HL-60 (cell line): ENCODE measurements at places on chromosomes 7 and 10.

DNA sequence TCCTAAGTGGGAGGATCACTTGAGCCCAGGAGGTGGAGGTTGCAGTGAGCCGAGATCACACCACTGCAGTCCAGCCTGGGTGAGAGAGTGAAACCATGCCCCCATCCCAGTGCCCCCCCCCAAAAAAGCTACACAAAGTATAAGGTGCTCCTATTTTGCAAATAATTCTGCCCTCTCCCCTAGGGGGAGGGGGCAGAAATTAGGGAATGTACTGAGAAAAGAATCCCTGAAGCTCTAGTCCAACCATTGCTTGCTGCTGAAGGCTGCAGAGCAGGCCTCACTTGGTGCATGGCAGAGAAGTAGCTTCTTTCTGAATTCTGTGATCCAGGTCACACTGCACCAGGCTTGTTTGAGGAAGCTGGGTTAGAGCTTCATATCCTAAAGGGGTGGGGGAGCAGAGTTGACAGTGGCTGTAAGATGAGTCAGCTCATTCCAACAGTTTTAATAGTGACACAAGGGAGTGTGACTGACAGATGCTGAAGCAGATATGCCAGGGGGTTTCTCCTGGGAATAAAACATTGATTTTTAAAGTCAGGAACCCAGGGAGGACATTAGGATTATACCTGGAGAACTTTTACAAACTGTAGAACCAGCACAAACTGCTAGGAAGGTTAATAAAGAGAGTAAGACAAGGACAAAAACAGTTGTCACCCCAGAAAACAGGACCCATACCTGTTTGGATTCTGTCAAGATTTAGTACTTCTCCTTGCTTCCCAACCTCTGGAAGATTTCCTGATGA lies 32.8 kb upstream of the STRIP2 start:
- DNase-seq: peak; percentile 46

- no peak for DNase-seq
These were observed 262.1 kb downstream of the CREB5 start for GRCh38 chr7:28674359-28674782.

- no peak for DNase-seq
These were observed 40.5 kb upstream of the WASL start for GRCh38 chr7:123789206-123789784.

- DNase-seq: no peak
These were observed 56.5 kb downstream of the PWWP2B start for GRCh38 chr10:132453470-132453861.

- no peak for DNase-seq
These were observed 335.4 kb downstream of the PARD3 start for GRCh38 chr10:34479520-34480179.

DNA sequence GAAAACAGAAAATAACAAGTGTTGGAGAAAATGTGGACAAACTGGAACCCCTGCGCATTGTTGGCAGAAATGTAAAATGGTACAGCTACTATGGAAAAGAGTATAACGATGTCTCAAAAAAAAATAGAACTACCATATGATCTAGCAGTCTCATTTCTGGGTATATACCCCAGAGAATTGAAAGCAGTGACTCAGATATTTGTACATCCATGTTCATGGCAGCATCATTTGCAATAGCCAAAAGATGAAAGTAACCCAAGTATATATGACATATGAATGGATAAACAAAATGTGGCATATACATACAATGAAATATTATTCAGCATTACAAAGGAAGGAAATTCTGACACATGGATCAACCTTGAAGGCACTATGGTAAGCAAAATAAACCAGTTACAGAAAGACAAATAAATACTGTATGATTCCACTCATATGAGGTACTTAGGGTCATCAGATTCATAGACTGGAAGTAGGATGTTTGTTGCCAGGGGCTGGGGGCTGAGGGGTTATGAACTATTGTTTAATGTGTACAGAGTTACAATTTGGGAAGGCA lies 4.9 kb downstream of the NRCAM start:
- DNase-seq: no peak

GRCh38 chr7:77985974-77986339 lies 187.4 kb downstream of the PHTF2 start:
- DNase-seq: no peak

- no peak for DNase-seq
These were observed 85.3 kb upstream of the RET start for GRCh38 chr10:42991442-42992098.

GRCh38 chr10:22784668-22785067 lies 70.3 kb upstream of the PIP4K2A start:
- DNase-seq: no peak

DNA sequence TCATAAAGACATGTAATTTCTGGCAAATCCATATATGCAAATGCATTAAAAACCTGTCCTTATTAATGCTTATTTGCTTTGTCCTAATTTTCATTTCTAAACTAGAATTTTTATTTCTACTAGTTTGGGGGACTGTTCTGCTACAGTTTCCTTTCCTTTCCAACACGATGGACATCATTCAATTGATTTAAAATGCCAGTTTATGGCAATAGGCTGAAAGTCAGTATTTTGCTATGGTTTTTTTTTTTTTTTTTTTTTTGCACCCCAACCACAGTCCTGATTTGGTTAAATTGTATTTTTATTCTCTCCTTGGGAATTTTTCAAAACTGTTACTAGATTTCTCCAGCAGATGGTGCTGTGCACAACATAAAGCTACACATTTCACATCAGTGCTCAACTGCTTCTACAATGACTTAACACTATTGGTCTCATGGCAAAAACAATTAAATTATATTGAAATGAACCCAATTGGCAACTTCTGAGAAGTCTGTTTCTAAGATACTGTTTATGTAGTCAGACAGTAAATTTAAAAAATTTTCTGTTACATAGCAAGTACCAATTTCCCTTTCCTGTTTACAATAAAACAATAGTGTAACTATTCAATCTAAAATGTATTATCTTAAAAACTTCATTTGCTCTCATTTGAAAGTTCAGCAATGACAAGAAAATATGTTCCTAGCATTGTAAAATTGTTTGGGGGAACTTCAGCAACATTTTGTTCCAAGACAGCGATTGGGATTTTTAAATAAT lies 193.8 kb upstream of the CCDC6 start:
- DNase-seq: no peak

GRCh38 chr10:8803992-8804391 lies 749.5 kb downstream of the GATA3 start:
- DNase-seq: no peak

GRCh38 chr7:105649727-105650381 lies 68.6 kb upstream of the EFCAB10 start:
- DNase-seq: no peak

DNA sequence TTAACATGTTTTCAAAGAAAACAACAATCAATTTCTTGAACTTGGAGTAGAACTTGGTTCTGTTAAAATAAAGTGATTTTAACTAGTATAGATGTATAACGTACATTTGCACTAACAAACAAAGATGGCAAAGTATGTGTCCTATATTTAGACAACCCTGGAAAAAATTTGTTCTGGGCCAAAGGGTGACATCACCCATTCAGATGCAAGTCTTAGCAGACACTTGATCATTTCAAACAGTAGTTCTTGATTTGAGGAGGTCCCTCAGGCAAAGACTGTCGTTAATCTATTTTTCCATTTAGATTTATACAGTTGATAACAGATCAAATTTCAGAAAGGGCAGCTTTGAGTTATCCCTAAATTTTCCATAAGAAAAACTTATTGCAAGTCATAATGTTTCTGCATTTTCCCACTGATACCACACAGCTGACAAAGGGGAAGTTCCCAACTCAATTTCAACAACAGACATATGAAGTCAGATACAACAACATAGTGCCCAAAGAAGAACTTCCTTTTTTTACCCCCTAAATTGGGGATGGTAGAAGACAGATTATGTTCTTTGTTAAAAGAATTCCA lies 5.2 kb downstream of the NMT2 start:
- peak; percentile 15 for DNase-seq

DNA sequence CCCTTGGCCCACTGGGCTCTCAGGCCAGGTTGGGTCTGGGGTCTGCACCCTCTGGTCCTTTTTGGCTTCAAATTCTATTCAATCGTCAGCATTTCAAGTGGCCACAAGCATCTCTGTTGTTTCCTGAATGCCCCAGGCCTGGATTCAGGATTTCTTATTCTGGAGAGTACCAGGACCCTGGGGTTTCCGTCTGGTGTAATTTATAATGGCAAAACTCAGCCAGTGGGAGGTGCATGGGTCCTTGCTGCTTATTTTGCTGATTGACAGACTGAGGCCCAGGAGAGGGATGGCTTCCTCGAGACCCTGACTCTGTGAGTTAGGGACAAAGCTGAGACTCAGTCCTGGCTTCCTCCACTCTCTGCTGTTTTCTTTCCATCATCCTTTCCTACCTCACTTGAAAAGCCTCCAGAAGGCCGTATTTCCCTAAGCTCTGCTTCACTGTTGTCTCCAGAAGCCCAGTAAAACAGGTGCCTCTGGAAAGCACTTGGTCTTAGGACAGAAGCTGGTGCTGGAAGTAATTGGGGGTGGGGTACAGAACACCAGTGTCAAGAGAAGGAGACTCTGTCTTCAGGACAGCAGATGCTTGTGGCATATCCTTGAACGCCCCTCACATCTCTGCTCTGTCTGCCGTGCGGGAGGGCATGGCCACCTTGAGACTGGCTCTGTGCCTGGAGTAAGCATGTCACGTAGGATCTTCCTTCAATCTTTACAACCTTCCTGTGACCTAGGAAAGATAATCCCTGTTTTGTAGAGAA lies 39.4 kb upstream of the SH2D4B start:
- DNase-seq: no peak

GRCh38 chr7:99248391-99249095 lies 24.1 kb upstream of the MYH16 start:
- peak; percentile 67 for DNase-seq

- no peak for DNase-seq
These were observed 4.8 kb downstream of the UCN3 start for GRCh38 chr10:5369362-5370158.

GRCh38 chr7:39085590-39086049 lies 107.9 kb downstream of the POU6F2 start:
- DNase-seq: no peak

GRCh38 chr7:100584683-100585510 lies 1.0 kb downstream of the LRCH4 start:
- DNase-seq: no peak

DNA sequence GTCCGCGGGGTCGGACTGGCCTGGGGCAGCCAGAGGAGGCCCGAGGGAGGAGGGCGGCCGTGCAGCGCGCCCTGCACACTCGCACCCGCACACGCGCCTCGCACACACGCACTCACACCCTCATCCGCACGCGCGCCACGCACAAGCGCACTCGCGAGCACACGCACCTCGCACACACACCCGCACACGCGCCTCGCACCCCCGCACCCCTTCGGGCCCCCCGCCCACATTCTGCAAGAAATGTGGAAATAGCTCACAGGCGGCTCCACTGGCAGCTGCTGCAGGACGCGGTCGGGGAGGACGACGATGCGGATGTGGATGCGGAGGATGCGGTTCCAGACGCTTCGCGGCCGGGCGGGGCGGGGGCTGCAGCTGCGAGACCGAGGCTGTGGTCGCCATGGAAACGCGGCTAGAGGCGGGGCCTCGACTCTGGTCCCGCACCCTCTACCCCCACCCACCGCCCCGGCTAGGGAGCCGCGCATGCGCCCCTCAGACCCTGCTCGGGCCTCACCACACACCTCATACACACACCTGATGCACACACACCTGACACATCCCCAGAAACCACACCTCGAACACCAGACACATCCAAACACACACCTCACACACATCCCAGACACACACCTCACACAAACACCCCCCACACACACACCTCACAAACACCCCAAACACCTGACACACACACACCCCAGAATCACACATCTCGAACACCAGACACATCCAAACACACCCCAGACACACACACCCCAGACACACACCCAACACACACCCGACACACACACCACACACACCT lies at the start of gene CALY:
Gene CALY, minus strand, starts transcription at position 320 of the 793 bp plus-strand sequence. CDS start 7,907 bp downstream, outside the sequence.
- DNase-seq: peak; percentile 76

DNA sequence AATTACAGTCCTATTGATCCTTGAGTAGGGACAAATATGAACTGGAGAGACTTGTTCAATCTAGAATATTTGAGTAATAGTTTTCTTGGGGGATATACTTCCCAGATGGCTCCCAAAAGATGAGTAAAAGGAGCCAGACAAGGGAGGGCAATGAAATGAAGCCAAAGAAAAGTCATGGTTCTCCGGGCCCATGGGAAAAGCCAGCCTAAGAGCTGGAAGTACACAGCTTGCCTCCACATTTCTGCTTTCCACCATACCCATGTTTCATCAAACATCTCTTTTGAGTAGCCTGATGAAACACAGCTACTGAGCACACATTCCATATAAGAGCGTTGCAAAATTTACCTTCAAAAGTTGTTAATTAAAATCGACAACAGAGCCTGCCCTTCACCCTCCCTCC lies 535.0 kb upstream of the FZD8 start:
- DNase-seq: no peak

- DNase-seq: no peak
These were observed 77.9 kb downstream of the MRPL32 start for GRCh38 chr7:43010061-43010460.

DNA sequence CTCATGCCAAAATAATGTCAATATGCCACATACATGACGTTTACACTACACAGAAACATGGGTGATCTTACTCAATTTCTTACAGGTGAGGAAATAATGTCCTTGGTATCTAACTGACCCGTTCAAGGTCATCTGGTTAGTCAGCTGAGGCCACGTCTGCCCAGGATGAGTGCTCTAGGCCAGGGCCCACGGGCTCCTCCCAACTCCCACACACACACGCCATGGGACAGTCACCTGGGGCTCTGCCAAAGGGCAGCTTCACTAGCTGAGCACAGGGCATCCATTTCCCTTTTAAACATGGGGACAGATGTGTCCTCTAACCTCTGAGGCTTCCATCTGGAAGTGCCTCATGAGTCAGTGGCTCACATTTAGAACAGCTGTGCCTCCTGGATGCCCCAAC lies 123.9 kb downstream of the TNS3 start:
- no peak for DNase-seq

- DNase-seq: no peak
These were observed 11.9 kb downstream of the DPY19L1 start for GRCh38 chr7:35025369-35025870.

DNA sequence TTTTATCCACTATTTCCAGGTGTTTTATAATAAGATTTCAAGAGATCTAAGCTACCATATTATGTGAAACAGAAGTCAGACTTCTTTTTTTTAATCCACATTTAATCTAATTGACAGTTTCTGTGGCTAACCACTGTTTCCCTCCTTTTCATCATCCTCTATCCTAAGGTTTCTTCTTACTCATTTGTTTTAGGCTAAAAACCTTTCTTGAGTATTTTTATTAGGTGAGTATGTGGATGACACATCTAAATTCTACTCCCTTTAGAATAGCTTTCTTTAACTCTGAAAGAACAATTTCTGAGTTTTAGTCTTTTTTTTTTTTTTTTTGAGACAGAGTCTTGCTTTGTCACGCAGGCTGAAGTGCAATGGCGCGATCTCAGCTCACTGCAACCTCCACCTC lies 62.7 kb downstream of the NPY start:
- no peak for DNase-seq
